ENCODE measurements at places on chromosomes 1 and 21.

GRCh38 chr1:19489996-19490395, 4.7 kb upstream of the CAPZB start:
- DNase-seq, result no peak

GRCh38 chr21:26965040-26965906, 1.6 kb downstream of the ADAMTS5 start:
- no peak for DNase-seq

DNA sequence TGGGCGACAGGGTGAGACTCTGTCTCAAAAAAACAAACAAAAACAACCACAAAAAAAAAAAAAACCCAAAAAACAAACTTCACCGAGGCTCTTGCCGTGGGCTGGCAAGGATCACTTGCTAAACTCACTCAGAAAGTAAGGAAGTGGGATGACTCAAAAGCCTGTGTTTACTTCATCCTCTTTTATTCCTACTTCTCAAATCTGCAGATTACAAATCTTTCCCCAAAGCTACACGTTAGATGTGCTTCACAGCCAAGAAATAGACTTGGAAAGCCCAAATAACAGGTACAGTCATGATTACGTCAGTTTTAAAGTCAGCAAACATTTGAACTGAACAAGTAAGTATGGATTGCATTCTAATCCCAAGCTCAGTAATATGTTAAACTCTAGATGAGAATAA, 359.3 kb downstream of the ADGRL2 start:
- no peak for DNase-seq

DNA sequence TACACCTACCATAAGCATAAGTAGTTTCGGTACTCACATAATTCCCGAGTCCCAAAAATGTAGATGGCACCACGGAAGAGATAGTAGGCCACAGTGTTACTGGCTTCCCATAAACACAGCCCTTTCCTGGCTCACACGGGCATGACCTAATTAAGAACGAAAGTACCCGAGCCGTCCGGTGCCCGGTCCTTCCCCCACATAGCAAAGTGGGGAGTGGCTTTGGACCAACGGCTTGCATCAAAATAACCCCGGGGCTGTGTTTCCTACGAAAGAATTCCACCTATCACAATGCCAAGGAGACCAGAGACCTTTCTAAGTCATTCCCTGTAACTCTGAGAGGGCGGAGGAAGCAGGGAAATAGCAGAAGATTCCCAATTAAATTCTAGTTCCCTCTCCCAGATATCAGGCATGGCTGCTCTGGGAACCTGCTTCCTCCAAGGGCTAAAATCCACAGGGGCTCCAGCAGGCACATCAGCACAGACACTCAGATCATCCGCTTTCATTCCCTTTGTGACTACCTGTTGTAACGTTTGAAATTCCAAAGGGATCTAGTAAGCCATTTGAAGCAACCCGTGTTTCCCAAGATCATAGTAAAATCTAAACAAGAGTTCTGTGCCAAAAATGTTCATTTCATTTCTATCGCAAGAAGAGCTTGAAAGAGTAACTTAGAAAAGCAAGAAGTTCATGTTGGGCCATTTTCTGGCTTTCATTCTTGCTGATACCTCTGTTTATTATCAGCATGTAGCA, at the start of gene TMPRSS3:
TMPRSS3 (minus strand) TSS at position 148 of the 747 bp plus-strand sequence. CDS start 635 bp downstream, outside the sequence.
- no peak for DNase-seq

DNA sequence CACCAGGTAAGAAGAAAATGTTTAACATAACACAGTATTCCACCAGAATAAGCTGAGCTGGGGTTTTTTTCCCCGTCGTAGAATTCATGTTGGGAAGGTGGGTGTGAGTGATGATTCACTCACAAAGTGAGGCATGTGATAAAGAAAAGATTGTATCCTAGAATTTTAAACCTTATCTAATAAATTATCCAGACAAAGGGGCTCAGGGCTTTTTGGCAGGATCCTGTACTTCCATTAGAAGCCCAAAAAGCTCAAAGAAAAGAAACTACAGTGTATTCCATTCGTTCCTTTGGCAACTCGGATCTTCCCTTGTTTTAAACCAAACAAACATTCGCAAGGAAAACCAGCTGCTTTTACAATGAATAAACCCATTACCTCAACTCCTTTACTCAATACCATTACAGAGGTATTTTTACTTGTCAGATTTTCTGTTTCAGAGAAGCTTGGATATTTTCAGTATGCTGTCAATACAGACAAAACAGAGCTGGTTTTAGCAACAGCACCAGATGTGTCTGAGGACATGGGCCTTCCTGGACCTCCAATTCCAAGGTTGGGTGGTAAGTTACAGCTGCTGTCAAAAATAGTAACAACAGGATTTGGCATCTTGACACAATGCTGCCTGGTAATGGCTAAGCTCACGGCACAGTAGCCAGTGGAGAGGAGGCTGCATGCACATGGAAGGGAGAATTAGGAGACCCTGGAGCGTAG, 159.9 kb upstream of the RUNX1 start:
- no peak for DNase-seq

- DNase-seq, result no peak
Measured at GRCh38 chr1:26469558-26469957, 2.7 kb upstream of the HMGN2 start.

GRCh38 chr1:47181095-47181954, 8.5 kb downstream of the PDZK1IP1 start:
- DNase-seq, result no peak

- no peak for DNase-seq
Measured at GRCh38 chr21:35932232-35932911, 128.0 kb downstream of the SETD4 start.

GRCh38 chr1:230772457-230773395, 25.5 kb downstream of the CAPN9 start:
- no peak for DNase-seq

DNA sequence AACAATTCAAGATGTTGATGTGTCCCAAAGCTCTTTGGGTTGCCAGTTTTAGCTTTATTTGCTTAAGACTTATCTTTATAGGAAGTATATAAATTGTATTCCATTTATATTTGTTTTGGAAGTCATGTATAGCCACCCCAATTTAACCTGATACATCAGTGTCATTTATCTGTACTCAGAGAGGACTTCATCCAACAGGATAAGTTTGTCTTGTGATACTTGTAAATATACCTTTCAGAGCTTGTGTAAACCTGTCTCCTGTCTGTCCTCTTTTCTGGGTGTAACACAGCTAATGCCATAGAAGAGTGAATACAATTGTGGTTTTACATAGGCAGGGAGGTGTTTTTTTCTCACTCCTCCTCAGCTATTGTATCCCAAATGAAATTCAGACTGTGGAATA, 10.4 kb downstream of the PTGFR start:
- no peak for DNase-seq

DNA sequence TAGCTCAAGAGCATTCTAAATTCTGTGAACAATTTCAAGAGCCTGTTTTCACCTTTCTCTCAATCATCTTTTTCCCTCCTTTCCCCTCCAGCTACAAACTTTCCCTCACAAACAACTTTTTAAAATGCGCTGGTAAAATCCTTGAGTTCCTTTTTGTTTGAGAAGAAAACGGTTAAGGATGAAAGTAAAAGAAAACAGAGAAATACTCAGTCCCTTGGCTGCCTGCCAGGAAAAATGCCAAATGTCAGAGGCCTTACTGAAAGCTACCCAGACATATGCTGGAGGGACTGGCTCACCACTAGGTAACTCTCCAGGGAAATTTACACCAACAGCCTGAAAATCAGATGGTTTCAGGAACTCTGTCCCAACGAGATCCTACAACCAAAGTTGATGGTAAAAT, 11.0 kb upstream of the SERBP1 start:
- no peak for DNase-seq

DNA sequence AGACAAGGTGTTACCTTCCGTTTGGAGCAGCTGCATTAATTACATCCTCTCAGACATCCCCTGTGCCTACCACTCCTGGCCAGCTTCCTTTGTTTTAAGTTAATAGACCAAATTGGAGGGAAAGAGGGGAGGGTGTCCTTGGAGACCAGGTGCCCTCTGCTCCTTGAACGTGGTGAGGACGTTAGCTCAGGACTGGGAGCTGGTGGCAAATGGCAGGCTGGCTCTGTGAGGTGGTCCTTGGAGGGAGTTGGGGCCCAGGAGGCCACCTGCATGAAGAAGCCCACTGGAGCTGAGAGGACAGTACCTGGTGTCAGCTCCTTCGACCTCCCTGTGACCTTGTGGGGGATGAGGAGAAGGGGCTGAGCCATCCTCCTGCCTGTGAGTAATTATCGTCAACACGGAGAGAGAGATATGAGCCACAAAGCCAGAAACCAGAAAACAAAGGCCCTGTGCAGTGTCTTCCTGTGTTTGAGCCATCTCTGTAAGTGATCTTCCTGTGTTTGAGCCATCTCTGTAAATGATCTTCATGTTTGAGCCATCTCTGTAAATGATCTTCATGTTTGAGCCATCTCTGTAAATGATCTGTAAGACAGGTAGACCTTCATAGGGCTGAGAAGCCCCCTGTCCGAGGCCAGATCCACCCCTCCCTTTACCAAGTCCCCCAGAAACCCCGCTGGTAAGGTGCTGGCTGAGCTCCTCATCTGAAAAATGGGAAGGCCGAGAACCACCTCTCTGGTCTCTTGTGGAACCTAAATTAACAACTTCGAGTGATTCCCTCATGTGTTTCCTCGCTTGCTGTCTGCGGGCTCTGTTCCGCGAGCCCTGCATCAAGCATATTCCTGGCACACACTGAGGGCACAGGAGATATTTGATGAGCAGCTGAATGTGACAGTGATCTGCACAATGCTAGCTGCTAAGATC, 126.0 kb downstream of the CAMTA1 start:
- DNase-seq, result no peak
